ENCODE measurements at places on chromosomes 16 and 17.

DNA sequence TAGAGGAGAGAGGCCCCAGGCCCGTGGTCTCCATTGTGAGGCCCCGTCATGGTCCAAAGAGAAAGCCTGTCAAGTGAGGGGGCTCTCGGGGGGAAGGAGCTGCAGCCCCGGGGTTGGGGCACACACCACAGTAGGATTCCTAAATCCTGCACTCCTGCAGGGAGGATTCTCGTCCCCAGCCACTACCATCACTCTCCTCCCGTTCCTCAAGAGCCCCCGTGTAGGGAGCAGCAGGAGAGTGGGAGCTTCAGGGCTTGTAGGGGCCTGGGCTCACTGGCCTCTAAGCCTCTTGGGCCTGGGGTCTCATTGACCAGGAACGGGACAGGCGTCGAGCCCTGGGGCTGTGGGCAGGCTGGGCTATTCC lies 821 bp downstream of the C16orf86 start:
- no peak for DNase-seq

GRCh38 chr16:79986352-79986751 lies 385.8 kb upstream of the MAF start:
- DNase-seq: no peak

GRCh38 chr17:44191941-44192496 lies 5.2 kb downstream of the TMUB2 start:
- DNase-seq: no peak

- DNase-seq: no peak
These were observed 15.4 kb downstream of the SLC25A10 start for GRCh38 chr17:81727324-81728031.

GRCh38 chr17:13862346-13862745 lies 207.0 kb upstream of the COX10 start:
- DNase-seq: no peak
